ENCODE measurements at places on chromosomes 1 and 21.

DNA sequence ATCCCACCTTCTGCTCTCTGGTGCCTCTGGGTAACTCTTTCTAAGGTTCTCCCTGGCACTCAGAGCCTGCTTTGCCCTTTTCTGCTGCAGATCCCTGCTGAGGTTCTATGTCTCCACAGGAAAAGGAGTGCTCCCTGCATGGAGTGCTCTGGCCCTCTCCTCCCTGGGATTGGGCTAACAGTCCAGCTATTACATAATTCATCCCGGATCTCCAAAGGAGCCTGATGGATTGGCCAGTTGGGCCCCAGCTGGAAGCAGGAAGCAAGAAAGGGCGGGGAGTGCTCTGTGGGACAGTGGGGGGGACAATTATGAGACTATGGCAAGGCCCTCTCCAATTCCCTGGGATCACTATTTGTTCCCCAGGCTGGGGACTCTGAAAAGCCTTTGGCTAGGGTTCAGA is 51.9 kb upstream of the GOLT1A start:
- H3K36me3 ChIP-seq: no peaks in the 10 kb centered on the region
- DNase-seq: no peak
- no peak overlapping the region for H3K4me3 ChIP-seq

- peaks cover 56% of the 10 kb centered on the region for H3K4me1 ChIP-seq
- H3K27me3 ChIP-seq: peaks cover 8% of the 10 kb centered on the region
- H3K27ac ChIP-seq: peak overlapping the region; percentile 95
- peak overlapping the region; percentile 98 for H3K4me3 ChIP-seq
- peaks cover 52% of the 10 kb centered on the region for H3K36me3 ChIP-seq
These were observed 4.5 kb downstream of the TXNIP start for GRCh38 chr1:145991735-145992412.

GRCh38 chr1:42891465-42892138 is 45.2 kb downstream of the ZNF691 start:
- no peak overlapping the region for H3K27ac ChIP-seq
- H3K4me1 ChIP-seq: no peaks in the 10 kb centered on the region
- DNase-seq: no peak
- H3K27me3 ChIP-seq: peaks cover 5% of the 10 kb centered on the region
- no peak overlapping the region for H3K4me3 ChIP-seq

- H3K27me3 ChIP-seq: peaks cover 2% of the 10 kb centered on the region
- H3K4me3 ChIP-seq: no peak overlapping the region
- DNase-seq: no peak
- peaks cover 3% of the 10 kb centered on the region for H3K4me1 ChIP-seq
- H3K27ac ChIP-seq: no peak overlapping the region
These were observed 672 bp downstream of the ENSA start for GRCh38 chr1:150628766-150629114.

DNA sequence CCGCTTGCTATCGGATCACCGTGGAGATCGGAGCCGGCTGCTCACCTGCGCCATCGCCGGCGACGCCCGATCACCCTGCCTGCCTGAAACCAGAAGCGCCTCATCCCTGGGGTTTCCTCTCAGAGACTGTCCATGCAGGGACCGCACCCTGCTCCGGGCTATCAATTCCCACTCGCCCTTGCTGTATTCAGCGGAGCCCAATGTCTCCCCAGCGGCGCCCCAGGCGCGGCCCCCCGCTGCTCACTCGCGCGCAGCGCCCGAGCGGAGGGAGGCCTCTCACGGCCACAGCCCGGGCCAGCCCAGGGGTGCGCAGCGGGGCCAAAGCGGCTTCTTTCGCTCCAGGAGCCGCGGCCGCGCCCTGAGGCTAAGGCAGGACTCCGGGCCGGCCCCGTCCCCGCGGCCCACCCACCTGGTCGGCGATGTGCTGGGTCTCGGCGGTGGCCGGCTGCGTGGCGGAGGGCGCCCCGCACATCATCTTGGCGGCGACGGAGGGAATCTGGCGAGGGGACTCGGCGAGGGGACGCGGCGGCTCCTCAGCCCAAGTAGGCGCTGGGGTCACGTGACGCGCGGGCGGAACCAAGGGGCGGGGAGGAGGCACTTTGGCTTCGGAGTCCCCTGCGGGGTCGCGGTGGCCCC is at the start of gene CSTB:
Gene CSTB, minus strand, starts transcription at position 514 of the 636 bp plus-strand sequence. Its CDS starts 39 bp downstream, at position 475.
- peaks cover 7% of the 10 kb centered on the region for H3K36me3 ChIP-seq
- peak; percentile 77 for DNase-seq
- H3K4me1 ChIP-seq: peaks cover 31% of the 10 kb centered on the region
- no peaks in the 10 kb centered on the region for H3K27me3 ChIP-seq
- peak within 1 kb of the TSS; percentile 92 for H3K4me3 ChIP-seq
- peak within 1 kb of the TSS; percentile 83 for H3K27ac ChIP-seq

- peaks cover 4% of the 10 kb centered on the region for H3K36me3 ChIP-seq
- H3K27ac ChIP-seq: peak overlapping the region; percentile 71
- H3K27me3 ChIP-seq: peaks cover 3% of the 10 kb centered on the region
- DNase-seq: peak; percentile 79
- H3K4me1 ChIP-seq: peaks cover 47% of the 10 kb centered on the region
These were observed 2.4 kb downstream of the UROD start for GRCh38 chr1:45014321-45015028.

DNA sequence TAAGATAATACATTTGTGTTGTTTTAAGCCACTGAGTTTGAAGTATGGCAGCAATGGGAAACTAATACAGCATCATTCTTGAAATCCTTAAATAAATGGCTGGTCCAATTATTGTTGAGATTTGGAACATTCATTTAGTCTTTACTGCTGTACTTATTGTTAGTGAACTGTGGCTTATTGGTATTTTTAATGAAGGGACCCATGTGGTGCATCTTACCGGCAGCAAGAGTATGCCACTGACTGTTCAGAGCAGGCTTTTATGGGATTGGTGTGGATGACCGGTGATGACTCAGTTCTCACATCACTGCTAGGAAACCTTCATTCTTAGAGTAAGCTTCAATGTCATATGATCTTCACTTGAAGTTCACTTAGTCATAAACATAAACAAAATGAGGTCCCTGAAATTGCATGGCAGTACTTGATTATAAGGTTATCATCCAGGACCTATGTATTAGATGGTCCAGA is 31.5 kb downstream of the PRKAA2 start:
- no peak overlapping the region for H3K4me3 ChIP-seq
- H3K36me3 ChIP-seq: no peaks in the 10 kb centered on the region
- peaks cover 2% of the 10 kb centered on the region for H3K27me3 ChIP-seq
- DNase-seq: no peak
- H3K27ac ChIP-seq: no peak overlapping the region

DNA sequence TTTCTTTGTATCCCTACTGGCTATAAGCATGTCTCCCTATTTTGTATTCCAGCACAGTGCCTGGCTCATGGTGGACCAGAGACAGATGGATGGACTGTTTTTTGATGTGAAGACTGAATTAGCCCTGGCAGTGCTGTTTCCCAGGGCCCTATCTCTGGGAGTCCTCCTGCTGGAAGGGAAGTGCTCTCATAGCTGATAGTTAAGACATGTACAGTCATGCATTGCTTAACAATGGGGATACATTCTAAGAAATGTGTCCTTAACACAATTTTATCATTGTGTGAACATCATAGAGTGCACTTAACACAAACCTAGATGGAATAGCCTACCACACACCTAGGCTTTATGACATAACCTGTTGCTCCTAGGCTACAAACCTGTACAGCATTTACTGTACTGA is 21.1 kb downstream of the TLCD4 start:
- H3K4me3 ChIP-seq: no peak overlapping the region
- H3K27me3 ChIP-seq: peaks cover 2% of the 10 kb centered on the region
- no peaks in the 10 kb centered on the region for H3K4me1 ChIP-seq
- DNase-seq: no peak
- no peaks in the 10 kb centered on the region for H3K36me3 ChIP-seq

- no peaks in the 10 kb centered on the region for H3K27me3 ChIP-seq
- no peaks in the 10 kb centered on the region for H3K36me3 ChIP-seq
- no peaks in the 10 kb centered on the region for H3K4me1 ChIP-seq
- H3K27ac ChIP-seq: no peak overlapping the region
These were observed 53.5 kb downstream of the LDLRAD2 start for GRCh38 chr1:21865609-21865942.

DNA sequence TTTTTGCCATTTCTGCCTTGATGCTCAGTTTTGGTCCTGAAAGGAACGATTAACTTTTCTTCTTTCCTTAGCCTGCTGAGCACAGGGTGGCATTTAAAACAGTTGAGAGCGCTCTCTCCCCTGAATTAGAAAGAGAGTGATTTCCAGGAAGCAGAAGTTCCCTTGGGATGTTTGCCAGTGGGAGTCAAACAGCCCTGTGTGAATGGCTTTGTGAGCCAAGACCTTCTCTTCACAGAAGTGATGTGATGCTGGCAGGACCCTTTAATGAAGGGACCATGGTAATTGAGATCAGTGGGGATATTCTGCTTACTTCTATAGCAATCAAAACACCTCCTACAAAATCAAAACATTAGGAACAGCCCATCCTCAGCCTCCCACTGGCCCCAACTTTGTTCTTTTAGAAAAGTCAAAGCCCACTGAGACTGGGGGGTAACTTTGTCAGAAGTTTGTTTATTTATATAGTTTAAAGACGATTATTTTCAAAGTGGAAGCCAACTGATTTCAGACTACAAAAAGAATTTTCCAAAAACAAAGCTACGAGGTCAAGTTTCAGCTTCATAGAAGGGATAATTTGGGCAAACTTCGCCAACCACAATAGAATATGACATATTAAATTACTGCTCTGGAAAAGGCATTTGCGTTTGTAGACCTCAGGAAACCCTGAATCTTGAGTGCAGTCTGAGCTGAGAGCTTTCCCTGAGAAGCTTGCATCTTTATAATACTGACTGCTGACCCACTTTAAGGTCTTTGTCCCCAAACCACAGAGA is 122.7 kb downstream of the GABPA start:
- no peak overlapping the region for H3K27ac ChIP-seq
- H3K27me3 ChIP-seq: peaks cover 3% of the 10 kb centered on the region
- H3K4me3 ChIP-seq: no peak overlapping the region
- no peaks in the 10 kb centered on the region for H3K4me1 ChIP-seq
- H3K36me3 ChIP-seq: no peaks in the 10 kb centered on the region

- H3K36me3 ChIP-seq: no peaks in the 10 kb centered on the region
- no peak overlapping the region for H3K4me3 ChIP-seq
- H3K27ac ChIP-seq: no peak overlapping the region
These were observed 55.0 kb downstream of the ELAVL4 start for GRCh38 chr1:50163680-50164079.

DNA sequence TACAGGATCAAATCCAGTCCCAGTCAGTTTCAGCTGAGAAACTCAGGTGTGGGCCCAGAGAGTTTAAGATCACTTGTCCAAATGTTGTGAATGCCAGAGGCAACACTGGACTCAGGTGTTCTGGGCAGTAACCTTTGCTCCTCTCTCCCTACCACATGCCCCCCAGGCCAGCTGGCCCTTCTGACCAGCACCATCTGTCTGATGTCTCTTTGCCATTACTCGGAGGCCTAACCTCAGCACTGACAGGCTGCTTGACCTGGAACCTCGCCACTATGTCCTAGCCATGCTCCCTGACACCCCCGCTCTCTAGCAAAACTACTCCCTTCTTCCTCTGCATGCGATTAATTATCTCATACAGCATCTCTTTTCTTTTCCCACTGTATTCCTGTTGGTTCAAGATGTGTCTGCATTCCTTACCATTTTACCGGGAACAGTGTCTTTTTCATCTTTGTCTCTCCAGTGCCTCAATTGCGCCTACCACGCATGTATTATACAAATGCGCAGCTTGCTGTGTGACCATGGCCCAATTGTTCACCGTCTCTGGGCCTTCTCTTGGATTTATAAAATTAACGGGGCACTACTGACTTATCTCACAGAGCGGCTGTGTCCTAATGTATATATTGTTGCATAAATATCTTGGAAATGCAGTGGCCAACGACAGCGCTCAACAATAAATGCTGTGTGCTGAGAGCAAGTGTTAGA is 159.5 kb upstream of the IRF2BP2 start:
- peak overlapping the region; percentile 41 for H3K27ac ChIP-seq
- DNase-seq: no peak
- peaks cover 9% of the 10 kb centered on the region for H3K27me3 ChIP-seq
- peaks cover 32% of the 10 kb centered on the region for H3K4me1 ChIP-seq

GRCh38 chr1:152020849-152021248 is 16.0 kb downstream of the S100A11 start:
- H3K36me3 ChIP-seq: no peaks in the 10 kb centered on the region
- H3K4me3 ChIP-seq: no peak overlapping the region
- DNase-seq: no peak
- no peak overlapping the region for H3K27ac ChIP-seq

GRCh38 chr1:77085109-77085508 is 134.1 kb downstream of the PIGK start:
- no peaks in the 10 kb centered on the region for H3K4me1 ChIP-seq
- no peak overlapping the region for H3K4me3 ChIP-seq
- peaks cover 4% of the 10 kb centered on the region for H3K27me3 ChIP-seq
- DNase-seq: no peak
- H3K36me3 ChIP-seq: peaks cover 10% of the 10 kb centered on the region

All from immature natural killer cell (primary cell).